ENCODE measurements at places on chromosomes 11 and 22. TPM values are rescaled to one million over a fixed set of nuclear protein-coding genes. Genes with fewer than 3 reads are reported as not detected.

The POU2F3 gene
- not detected for polyA plus RNA-seq

The C22orf15 gene
- polyA plus RNA-seq, result 0.81 TPM

The OR10A2 gene
- not detected for polyA plus RNA-seq

The PKP3 gene
- polyA plus RNA-seq, result 0.47 TPM

The ZNF214 gene
- polyA plus RNA-seq, result not detected

The TMPRSS13 gene
- 1.5 TPM for polyA plus RNA-seq

Measured in naive thymus-derived CD8-positive, alpha-beta T cell (primary cell).